ENCODE measurements at places on chromosomes 6 and 20.

GRCh38 chr6:11324453-11325015 lies 92.1 kb upstream of the NEDD9 start:
- DNase-seq = no peak

DNA sequence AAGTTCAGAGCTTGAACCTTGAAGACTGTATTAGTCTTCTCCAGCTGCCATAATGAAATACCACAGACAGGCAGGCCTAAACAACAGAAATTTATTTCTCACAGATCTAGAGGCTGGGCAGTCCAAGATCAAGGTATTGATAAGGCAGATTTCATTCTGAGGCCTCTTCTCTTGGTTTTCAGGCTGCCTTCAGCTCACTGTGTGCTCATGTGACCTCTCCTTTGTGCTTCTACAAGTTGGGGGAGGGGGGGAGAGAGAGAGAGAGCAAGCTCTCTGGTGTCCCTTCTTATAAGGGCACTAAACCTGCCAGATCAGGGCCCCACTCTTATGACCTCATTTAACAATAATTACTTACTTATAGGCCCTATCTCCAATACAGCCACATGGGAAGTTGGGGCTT lies 102.6 kb upstream of the RSPO3 start:
- no peak for DNase-seq

DNA sequence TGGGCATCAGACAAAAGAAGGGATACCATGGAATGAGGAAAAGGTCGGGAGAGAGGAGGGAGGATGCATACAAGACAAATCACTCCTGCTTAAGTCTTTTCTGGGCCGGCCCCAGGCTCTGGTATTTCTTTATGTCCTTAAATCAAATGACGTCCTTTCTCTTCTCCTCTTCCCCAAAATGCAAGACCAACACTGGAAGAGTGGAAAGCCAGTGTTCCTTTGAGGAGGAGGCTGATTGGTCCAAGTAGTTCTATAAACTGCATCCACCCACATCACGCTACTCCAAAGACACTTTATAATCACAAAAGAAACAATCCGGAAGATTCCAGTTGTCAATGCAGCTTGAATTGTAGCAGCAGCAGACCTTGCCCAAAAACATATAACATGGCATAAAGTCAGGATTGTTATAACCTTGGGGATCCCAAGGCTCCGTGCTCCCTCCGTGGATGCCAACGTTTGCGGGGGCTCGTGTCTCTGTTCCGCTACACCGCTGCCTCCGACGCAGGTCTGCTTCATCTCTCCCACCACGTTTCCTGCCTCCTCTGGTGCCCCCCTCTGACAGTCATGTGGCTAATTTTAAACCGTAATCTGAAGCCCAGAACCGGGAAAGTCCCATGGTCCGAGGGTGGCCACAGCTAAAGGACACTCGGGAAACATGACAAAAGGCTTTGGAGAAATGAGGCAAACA lies 47.1 kb downstream of the MCUR1 start:
- peak; percentile 57 for DNase-seq

- DNase-seq = no peak
Observed at GRCh38 chr6:84920021-84920420, 155.6 kb upstream of the TBX18 start.

- DNase-seq = no peak
Observed at GRCh38 chr20:60630609-60631008, 621.5 kb upstream of the CDH4 start.

DNA sequence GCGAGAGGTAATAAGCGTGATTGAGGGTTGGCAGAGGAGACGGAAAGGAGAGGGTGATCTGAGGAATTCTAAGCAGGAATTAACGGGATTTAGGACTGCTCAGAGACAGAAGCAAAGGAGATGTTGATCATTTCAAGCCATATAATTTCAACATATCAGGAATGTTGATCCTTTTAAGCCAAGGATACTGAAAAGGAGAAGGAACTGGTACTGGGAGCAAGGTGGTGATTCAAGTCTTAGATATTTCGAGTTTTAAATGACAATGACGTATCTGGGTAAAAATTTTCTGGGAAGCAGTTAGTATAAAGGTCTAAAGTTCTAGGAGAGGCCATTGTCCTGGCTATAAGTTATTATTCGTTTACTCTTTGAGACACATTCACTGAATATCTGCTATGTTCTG lies 91.3 kb upstream of the OGFRL1 start:
- DNase-seq = peak; percentile 81

- no peak for DNase-seq
Observed at GRCh38 chr20:564192-564591, 20.6 kb upstream of the CSNK2A1 start.

DNA sequence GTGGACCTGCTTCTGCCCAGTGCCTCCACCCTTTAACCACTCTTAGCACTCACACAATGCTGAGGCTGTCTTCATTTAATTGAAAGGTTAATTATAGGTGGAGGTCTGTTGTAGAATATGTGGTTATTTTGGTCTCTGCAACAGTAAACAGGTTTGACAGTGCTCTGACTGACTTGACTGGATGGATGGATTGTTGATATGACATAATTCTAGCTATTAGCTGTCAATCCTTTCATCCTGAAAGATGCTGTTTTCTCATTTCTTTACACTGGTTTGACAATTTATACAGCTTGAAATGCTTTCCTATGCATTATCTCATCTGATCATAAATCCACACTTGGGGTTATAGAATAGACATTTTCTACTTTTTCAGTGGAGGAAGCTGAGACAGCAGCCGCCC lies 210.7 kb downstream of the CDH26 start:
- DNase-seq = no peak

GRCh38 chr6:68994521-68994920 lies 359.4 kb downstream of the ADGRB3 start:
- no peak for DNase-seq

GRCh38 chr6:162481320-162481719 lies 246.2 kb downstream of the PRKN start:
- DNase-seq = no peak

- DNase-seq = no peak
Observed at GRCh38 chr20:35301426-35301825, 9.2 kb upstream of the FAM83C start.

DNA sequence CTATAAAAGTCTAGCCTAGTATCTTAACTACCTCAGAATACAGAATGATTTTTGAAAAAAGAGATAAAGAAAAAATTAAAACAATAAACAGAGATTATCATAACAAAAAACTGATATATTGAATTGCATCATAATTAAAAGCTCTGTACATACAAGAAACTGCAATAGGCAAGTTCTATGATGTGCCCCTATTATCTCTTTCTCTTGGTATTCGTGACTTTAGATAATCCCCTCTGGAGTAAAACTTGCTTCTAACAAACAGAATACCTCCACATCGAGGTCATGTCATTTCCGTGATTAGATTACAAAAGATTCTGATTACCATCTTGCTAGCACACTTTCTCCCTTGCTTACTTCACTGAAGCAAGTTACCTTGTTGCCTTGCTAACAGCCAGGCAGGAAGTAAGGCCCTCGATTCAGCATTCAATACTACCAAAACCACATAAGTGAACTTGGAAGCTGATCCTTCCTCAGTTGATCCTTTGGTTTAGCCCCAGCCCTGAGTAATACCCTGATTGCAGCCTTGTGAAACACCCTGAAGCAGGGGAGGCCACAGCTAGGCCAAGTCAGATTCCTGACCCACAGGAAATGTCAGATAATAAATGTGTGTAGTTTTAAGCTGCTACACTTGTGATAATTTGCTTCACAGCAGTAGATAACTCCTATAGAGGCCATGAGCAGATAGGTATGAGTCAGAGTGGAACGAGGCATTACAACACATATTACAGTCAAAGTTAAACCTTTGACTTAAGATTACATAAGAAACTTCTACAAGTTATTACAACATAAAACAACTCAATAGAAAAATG lies 53.7 kb upstream of the TMX4 start:
- peak; percentile 45 for DNase-seq

- DNase-seq = peak; percentile 14
Observed at GRCh38 chr6:138289739-138290138, 71.4 kb upstream of the PBOV1 start.

DNA sequence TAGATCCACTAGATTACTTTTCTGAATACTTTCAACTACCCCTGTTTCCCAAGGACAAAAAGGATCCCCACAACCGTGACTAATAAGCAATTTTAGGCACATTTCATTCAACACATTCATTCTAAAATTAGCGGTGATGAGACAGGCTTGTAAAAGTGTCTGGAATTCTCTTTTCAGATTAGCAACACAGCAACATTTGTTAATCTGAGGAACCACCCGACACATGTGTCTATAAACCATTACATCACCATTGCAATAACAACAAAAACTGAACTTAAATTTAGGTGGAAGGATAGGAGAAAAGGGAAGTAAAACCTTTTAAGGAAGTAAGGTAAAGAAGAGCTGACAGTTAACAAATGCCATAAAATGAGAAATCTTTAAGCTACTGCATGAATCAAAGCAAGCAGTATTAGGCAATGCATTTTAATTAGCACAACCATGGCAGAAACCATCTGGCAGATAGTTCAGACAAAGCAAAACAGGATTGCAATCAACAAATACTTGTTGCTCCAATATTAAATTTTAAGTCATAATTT lies 49.1 kb downstream of the MAP3K7 start:
- peak; percentile 13 for DNase-seq
